ENCODE measurements at places on chromosomes 3 and 15.

DNA sequence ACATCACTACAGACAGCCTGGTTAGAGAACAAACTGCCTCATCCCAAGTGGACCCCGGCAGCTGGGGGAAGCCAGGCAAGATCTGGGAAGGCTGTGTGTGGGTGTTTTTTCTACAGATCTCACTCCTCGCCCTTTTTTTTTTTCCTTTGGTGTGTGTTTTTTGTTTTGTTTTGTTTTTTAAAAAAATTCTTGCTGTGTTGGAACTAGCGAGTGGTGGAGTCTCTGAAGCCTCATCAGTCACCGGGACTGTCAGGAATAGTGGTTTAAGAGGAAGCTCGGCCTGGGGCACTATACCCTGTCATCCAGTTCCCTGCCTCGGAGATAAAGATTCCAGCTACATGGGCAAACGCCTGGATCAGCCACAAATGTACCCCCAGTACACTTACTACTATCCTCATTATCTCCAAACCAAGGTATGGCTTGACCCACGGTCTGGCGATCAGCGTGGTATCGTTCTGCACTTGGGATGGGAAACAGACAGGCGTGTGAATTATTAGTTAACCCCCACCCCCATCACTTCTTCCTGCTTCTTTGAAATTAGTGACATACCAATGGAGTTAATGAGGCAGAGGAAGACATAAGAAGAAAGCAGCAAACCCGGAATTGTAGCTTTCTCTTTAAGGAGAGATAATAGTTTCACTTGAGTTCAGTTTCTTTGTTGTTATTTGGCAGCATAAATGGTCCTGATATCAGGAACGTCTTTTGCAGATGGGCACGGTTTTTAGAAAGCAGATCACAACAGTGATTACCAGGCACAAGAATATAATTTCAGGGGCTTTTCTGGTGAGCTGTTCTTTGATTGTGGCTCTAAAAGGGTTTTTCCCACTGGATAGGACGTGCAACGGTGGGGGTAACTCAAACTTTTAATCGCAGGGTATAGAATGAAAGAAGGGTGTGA is 722 bp downstream of the RBMS3 start:
- DNase-seq = no peak

DNA sequence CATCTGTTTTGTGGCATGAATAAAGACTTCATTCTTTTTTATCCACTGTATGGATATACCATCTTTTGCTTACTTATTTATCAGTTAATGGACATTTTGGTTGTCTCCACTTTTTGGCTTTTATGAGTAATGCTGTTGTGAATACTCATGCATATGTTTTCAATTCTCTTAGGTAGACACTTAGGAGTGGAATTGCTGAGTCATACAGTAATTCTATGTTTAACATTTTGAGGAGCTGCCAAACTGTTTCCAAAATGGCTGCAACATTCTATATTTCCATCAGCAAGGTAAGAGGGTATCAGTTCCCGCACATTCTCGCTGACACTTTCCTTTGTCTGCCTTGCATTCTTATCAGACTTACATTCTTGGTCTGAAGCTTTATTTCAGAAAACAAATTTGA is 191.1 kb downstream of the WNT5A start:
- no peak for DNase-seq

DNA sequence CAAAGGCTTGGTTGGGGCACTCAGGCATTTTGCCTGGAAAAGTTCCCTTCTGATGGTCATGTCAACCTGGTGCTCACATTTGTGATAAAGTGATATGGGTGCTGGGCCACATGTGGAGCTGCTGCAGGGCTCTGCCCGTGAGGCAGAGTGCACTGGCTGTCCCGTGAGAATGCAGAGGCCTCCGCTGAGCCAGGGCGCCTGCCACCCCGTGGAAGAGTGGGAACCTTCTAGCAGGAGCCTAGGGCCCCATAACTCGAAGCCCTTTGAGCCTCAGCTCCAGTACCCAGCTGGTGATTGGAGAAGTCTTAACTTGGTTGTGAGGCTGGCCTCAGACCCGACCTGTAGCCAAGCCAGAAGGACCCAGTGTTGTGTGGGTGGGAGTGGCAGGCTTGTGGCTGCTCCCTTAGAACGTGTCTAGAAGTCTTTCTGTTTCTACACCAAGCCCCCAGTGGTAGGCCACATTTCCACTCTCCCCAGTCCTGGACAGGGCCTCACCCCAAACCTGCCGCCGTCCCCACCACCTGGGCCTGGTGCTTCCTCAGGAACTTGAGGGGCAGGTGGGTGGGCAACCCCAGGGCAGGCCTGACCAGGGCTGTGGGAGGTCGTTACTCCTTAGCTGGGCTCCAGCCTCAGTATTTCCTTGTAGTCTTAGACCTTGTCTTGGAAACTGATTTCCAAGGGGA is 19.7 kb downstream of the SEC61A1 start:
- no peak for DNase-seq

- DNase-seq = no peak
These were observed 2.3 kb downstream of the INKA1 start for GRCh38 chr3:49805367-49805782.

- no peak for DNase-seq
These were observed 26.1 kb downstream of the C15orf39 start for GRCh38 chr15:75227663-75228280.

DNA sequence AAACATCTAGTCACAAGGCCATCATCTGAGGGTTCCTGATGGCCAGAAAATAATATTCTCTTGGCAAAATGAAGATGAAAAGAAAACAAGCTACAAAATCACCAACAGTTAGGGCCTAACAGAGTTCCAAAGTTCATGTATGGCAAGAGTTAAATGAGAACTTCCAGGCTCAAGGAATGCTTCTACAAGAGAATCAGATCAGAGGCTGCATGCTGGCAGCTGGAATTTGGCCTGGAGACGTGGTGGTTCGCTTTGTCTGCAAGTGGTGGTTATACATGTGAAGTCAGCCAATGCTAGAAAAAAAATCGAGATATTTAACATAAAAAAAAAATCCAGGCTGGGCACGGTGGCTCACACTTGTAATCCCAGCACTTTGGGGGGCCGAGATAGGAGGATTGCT is 5.6 kb downstream of the SIAH2 start:
- no peak for DNase-seq
